ENCODE measurements at places on chromosomes 1 and 21.

GRCh38 chr21:33013626-33014025 lies 12.1 kb upstream of the OLIG2 start:
- DNase-seq: no peak

DNA sequence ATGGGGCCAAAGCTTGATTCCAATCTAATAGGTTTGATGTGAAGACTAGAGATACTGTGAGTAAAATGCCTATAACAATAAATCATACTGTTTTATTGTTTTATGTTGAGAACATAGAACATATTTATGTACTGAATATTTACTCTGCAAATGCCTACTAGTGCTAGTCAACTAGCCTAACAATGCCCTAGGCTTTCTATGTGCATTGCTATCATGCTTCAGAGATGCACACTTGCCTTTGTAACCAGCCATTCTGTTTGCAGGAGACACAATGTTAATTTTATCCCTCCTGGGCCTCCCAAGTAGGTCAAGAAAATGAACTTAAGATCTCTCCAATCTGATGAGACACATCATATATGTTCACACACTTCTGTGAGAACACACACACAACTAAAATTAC lies 530.8 kb upstream of the BEND5 start:
- DNase-seq: no peak

- no peak for DNase-seq
Observed at GRCh38 chr21:18274370-18274769, 29.7 kb downstream of the CHODL start.

- no peak for DNase-seq
Observed at GRCh38 chr1:244065063-244065793, 14.1 kb downstream of the ZBTB18 start.

GRCh38 chr21:41887667-41888066 lies 8.5 kb upstream of the PRDM15 start:
- no peak for DNase-seq

- DNase-seq: no peak
Observed at GRCh38 chr1:173445164-173445563, 32.0 kb upstream of the PRDX6 start.

DNA sequence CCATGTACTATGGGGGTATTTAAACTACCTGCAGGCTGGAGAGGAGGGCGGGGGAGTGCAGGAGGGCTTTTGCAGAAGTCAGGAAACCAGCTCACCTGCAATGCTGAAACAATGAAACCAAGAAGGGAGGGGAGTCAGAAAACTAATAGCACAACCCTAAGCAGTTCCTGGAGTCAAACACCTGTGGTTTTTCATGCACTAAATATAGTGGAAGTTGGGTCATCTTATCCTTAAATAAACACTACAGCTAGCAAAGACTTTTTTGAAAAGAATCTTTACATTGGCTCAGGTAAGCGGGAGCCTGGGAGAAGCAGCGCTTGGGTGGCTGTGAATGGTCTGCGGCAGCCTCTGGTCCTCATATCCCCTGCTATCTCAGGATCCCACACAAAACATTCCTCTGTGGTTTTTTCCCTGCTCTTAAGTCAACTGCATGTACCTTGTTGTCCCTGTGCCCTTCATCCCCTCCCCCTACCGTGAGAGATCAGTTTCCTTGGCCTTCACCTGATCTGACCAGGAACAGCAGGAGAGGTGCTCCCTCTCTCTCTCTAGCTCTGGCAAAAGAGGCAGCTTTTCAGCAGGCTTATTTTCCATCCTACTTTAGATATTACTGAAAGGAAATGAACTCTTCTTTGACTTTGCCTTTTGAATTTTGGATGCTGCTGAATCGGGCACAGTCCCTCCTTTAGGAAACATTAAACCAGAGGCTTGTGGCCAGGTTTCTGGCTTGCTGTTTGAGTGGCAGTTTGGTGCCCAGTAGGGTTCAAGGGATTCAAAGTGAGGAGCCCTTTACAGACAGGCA lies 26.6 kb downstream of the TENT5C start:
- DNase-seq: no peak

DNA sequence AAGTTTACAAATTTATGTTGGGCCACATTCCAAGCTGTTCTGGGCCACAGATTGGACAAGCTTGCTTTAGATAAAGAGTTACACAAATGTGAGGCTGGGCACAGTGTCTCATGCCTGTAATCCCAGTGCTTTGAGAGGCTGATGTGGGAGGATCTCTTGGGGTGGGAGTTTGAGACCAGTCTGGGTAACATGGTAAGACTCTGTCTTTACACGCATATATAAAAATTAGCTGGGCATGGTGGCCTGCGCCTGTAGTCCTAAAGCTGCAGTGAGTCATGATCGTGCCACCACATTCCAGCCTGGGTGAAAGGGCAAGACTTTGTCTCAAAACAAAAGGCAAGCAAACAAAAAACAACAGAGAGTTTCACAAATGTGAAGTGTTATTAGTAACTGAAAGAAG lies 5.9 kb upstream of the VCAM1 start:
- DNase-seq: no peak

All from GM10248 (cell line).